Panc1 (cell line): ENCODE measurements at places on chromosomes 5 and 9.

GRCh38 chr9:72592502-72593403 is 71.3 kb downstream of the TMC1 start:
- DNase-seq, result peak; percentile 59
- H3K4me1 ChIP-seq, result peaks cover 22% of the 10 kb centered on the region
- peak overlapping the region; percentile 85 for H3K27ac ChIP-seq
- H3K4me3 ChIP-seq, result no peak overlapping the region
- no peaks in the 10 kb centered on the region for H3K27me3 ChIP-seq

DNA sequence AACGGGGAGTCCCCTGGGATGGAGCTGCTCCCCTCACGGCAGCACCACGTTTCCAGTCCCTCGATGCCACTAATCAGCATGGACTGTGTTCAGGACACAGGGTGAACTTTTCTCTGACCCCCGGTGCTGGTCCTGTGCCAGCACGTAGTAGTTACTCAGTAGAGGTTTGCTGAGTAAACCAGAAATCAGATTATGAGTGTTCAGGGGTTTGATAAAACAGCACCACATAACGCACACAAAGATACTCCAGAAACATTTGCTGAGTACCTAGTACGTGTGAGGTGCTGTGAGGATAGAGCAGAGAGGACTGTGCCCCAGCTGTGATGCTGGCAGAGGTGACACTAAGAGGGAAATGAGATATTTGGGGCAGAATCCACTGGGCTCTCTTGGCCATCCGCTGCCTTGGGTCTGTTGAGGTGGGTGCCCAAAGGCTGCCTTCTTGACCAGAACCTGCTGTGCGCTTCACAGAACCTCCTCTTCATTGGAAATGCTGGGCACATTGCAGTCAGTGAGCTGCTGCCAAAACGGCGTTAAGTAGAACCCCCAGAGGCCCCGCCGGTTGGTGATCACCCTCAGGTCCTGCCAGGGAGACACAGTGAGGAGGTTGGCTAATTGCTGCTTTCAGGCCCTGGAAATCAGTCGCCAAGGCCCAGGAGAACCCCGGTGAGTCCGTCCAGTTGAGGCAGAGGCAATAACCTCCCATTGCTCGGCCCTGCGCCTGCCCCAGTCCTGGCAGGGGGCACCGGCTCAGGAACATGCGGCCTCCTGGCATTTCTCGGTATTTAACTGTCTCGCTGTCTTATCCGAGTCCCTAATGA is 49.4 kb downstream of the NEURL1B start:
- H3K4me3 ChIP-seq, result no peak overlapping the region
- H3K4me1 ChIP-seq, result 0 out of 2 replicates have a peak, but pooled peaks cover 2% of the 10 kb centered on the region
- no peaks in the 10 kb centered on the region for H3K27me3 ChIP-seq
- H3K27ac ChIP-seq, result no peak overlapping the region
- no peaks in the 10 kb centered on the region for H3K36me3 ChIP-seq
- no peak for DNase-seq

DNA sequence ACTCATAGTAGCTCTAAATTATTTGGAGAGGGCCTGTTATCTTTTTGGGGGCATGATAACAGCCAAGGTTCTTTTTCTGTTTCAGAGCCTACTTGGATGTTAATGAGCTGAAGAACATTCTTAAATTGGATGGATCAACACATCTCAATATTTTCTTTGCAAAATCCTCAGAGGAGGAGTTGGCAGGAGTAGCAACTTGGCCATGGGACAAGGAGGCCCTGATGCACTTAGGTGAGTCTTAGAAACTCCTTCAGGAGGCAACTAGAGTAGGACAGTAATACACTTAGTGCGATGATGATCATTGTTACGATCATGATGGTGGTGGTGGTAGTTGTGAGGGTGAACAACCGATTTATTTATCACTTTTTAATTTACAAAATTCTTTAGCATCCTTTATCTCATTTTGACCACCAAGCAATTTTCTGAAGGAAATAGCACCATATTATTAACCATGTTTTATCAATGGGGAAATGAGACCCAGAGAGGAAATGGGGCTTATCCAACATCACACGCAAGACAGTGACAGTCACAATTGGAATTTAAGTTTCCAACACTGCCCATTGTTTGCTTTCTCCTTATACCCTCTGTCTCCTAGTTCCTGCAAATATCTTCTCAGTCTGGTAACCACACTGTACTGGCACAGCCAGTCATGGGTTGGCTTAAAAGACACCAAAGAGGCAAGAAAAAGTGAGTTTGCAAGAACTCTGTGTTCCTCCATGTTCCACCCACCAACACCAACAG is 54.0 kb downstream of the PAPPA start:
- H3K4me1 ChIP-seq, result no peaks in the 10 kb centered on the region
- H3K27ac ChIP-seq, result no peak overlapping the region
- no peak for DNase-seq
- no peaks in the 10 kb centered on the region for H3K36me3 ChIP-seq
- H3K27me3 ChIP-seq, result no peaks in the 10 kb centered on the region
- no peak overlapping the region for H3K4me3 ChIP-seq

DNA sequence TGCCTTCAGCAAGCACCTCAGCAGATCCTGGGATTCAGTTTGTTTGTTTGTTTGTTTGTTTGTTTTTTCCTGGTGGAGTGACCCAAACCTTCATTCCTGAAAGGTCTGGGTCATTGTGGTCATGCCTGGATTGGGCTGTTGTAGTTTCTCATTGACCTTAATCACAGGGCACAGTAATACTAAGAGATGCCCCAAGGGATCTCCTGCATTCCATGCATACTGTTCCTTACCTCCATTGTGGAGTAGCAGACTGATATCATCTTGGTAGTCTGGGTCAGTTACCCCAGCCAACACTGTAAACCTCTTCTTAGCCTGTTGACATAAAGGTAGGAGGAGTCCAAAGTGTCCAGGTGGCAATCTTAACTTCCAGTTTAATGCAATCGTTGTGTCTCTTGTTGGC is 1466.7 kb upstream of the CDH9 start:
- no peaks in the 10 kb centered on the region for H3K4me1 ChIP-seq
- H3K36me3 ChIP-seq, result no peaks in the 10 kb centered on the region
- no peak overlapping the region for H3K4me3 ChIP-seq
- H3K27me3 ChIP-seq, result no peaks in the 10 kb centered on the region
- DNase-seq, result no peak

GRCh38 chr5:172156541-172156994 is 31.5 kb downstream of the STK10 start:
- H3K27ac ChIP-seq, result no peak overlapping the region
- H3K4me1 ChIP-seq, result no peaks in the 10 kb centered on the region
- DNase-seq, result no peak
- no peaks in the 10 kb centered on the region for H3K36me3 ChIP-seq

- H3K27me3 ChIP-seq, result no peaks in the 10 kb centered on the region
- DNase-seq, result no peak
- no peak overlapping the region for H3K27ac ChIP-seq
- H3K4me3 ChIP-seq, result no peak overlapping the region
These were observed 202.8 kb downstream of the CWC27 start for GRCh38 chr5:64971513-64971912.

DNA sequence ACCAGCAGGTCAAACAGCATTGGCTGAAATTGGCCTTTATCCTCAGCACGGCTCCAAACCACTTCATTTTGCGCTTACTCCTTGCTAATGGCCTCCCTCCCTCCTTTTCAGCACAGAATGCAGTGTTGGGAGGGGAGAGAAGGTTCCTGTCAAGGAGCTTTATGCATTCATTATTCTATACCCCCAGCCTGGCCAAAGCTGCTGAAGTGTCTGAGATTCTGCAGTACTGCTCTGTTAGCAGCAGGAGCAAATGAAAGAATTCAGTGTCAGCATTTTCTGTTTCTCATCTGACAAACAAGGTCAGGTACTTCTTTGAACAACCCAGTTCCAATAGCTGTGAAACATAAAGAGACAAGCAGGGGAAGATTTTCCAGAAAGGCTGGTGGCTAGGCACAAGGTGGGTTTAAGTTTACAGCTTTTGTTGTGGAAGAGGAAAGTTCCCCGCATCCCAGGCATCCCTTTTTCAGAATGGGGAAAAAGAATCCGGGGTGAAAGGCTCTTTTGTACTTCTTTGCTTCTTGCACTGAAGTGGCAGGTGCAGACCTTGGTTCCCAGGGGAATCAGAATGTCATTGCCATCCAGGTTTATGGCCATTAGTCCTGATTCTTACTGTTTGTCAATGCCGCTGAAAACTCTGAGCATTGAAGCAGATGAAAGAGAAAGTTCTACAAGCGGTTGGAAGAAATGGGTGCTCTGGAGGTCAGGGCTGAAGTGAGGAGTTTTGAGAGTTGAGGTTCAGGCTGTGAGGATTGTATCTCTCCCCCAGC is 109.3 kb upstream of the APC start:
- no peak overlapping the region for H3K27ac ChIP-seq
- no peaks in the 10 kb centered on the region for H3K36me3 ChIP-seq
- H3K4me3 ChIP-seq, result no peak overlapping the region
- H3K27me3 ChIP-seq, result peaks cover 14% of the 10 kb centered on the region
- DNase-seq, result no peak

- no peak for DNase-seq
- no peaks in the 10 kb centered on the region for H3K4me1 ChIP-seq
- no peak overlapping the region for H3K4me3 ChIP-seq
These were observed 127.0 kb upstream of the PLCXD3 start for GRCh38 chr5:41637424-41637823.

GRCh38 chr9:17484906-17485305 is 94.0 kb upstream of the SH3GL2 start:
- no peak overlapping the region for H3K27ac ChIP-seq
- H3K4me3 ChIP-seq, result no peak overlapping the region
- no peaks in the 10 kb centered on the region for H3K4me1 ChIP-seq
- H3K36me3 ChIP-seq, result no peaks in the 10 kb centered on the region

- no peak overlapping the region for H3K27ac ChIP-seq
- H3K36me3 ChIP-seq, result no peaks in the 10 kb centered on the region
- H3K4me3 ChIP-seq, result no peak overlapping the region
- no peak for DNase-seq
- no peaks in the 10 kb centered on the region for H3K27me3 ChIP-seq
- H3K4me1 ChIP-seq, result no peaks in the 10 kb centered on the region
These were observed 203.2 kb downstream of the CD180 start for GRCh38 chr5:66993448-66993847.

DNA sequence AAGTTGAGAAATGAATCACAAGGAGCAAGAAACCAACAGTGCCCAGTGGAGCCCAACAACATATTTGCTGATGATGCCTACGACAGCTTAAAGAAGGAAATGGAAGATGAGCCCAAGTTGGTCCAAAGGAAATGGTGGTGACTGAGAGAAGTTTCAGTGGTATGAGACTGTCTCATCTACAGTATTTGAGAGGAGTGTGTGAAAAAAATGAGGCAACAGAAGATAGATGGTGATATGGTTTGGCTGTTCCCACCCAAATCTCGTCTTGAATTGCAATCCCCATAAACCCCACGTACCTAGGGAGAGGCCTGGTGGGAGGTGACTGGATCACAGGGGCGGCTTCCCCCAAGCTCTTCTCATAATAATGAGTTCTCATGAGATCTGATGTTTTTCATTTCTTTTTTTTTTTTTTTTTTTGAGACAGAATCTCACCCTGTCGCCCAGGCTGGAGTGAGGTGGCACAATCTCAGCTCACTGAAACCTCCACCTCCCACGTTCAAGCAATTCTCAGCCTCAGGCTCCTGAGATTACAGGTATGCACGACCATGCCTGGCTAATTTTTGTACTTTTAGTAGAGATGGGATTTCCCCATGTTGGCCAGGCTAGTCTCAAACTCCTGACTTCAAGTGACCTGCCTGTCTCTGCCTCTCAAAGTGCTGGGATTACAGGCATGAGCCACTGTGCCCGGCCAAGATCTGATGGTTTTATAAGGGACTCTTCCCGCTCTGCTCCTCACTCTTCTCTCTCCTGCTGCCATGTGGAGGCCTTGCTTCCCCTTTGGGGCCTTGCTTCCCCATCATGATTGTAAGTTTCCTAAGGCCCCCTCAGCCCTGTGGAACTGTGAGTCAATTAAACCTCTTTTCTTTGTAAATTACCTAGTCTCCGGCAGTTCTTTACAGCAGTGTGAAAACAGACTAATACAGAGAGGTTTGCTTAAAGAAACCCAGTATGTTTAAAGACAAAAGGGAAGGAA is 30.2 kb downstream of the EFCAB9 start:
- H3K27ac ChIP-seq, result no peak overlapping the region
- H3K27me3 ChIP-seq, result no peaks in the 10 kb centered on the region
- H3K4me3 ChIP-seq, result no peak overlapping the region
- no peaks in the 10 kb centered on the region for H3K4me1 ChIP-seq

DNA sequence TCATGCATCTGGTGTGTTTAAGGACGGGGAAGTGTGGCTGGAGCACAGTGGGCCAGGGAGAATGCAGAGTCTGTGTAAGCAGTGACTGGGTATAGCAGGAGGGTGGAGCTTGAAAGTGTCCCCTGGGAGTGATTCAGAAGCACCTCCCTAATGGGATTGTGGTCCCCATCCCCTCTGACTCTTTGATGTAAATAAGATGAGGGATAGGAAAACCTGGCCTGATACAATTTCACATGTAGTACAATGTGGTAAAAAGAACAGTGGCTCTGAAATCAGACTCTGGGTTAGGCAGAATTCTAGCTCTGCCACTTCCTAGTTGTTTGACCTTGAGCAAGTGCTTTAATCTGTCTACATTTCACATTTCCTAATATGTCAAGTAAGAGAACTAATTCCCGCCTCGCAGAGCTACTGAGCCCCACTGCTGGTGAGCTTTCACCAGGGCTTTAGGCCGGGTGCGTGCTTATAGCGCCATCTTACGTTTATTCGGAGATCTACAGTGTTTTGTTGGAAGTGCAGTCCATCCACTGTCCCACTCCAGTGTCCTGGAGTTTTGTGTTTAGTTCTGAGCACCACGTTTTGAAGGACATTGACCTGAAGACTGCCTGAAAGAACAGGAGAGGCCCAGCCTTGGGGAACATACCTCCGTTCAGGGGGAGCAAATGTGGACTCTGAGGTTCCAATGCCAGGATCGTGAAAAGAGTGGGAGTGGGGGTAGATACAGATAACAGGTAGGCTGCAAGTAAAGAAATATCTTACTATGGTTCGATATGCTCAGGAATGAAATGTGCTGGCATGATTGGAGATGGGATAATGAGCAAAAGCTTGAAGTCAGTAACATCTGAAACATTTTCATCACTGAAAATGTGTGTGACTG is 51.2 kb upstream of the TESK1 start:
- no peaks in the 10 kb centered on the region for H3K27me3 ChIP-seq
- no peaks in the 10 kb centered on the region for H3K36me3 ChIP-seq
- no peak overlapping the region for H3K4me3 ChIP-seq
- peak overlapping the region; percentile 82 for H3K27ac ChIP-seq
- H3K4me1 ChIP-seq, result peaks cover 21% of the 10 kb centered on the region
- DNase-seq, result peak; percentile 51
